Panc1 (cell line): ENCODE measurements at places on chromosomes 12 and 14. TPM values are rescaled to one million over a fixed set of nuclear protein-coding genes. Genes with fewer than 3 reads are reported as not detected.

Gene STAC3
- total RNA-seq = 0.87 TPM

Gene ADCK1
- total RNA-seq = 10.1 TPM

DNA sequence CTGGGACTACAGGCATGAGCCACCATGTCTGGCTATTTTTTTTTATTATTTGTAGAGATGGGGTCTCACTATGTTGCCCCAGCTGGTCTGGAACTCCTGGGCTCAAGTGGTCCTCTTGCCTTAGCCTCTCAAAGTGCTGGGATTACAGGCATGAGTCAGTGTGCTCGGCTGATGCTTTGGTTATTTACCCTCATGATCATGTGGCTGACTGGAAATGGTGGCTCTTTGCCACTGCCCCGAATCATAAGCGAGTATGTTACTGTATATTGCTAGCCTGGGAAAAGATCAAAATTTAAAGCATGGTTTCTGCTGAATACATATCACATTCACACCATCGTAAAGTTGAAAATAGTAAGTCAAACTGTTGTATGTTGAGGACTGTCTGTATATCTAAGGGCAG lies 101.1 kb downstream of the RGS6 start:
- H3K4me1 ChIP-seq = no peaks in the 10 kb centered on the region
- no peak overlapping the region for H3K4me3 ChIP-seq
- DNase-seq = no peak
- no peaks in the 10 kb centered on the region for H3K36me3 ChIP-seq

DNA sequence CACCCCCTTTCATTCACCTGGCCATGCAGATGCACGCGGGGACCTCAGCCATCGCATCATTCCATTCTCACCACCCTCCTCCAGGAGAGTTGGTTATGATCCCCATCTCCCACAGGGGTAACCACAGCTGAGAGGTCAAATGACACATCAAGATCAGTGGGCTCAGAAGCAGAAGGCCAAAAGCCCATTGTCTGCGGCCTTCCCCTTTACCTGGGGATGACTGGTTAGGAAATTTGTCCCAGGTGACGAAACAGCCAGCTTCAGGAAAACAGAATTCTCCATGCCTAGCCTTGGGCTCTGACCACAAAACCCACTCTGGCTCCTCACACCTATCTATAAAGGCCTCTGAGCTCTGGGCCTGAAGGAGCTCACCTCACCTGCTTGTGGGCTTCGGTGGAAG lies 36.1 kb downstream of the ZFP36L1 start:
- no peaks in the 10 kb centered on the region for H3K4me1 ChIP-seq
- H3K27me3 ChIP-seq = no peaks in the 10 kb centered on the region
- H3K36me3 ChIP-seq = no peaks in the 10 kb centered on the region
- no peak overlapping the region for H3K27ac ChIP-seq
- H3K4me3 ChIP-seq = no peak overlapping the region

DNA sequence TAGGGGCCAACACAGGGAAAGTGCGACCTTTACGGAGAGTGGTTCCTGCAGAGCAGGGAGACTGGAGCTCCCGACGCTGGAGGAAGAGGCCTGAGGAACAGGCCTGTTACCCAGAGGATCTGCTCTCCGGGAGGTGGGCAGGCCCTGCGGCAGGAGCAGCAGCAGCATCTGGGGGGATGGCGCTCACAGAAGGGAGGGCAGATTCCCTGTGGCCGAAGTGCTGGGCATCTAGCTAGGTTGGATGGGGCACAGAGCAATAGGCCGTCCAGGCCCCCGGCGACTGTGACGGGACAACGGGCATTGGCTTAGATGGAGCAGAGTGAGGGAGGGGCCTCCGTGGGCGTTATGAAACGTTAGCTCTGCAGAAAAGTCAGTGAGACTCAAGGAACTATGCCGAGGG lies 135.6 kb downstream of the PIWIL1 start:
- H3K27ac ChIP-seq = no peak overlapping the region
- H3K4me3 ChIP-seq = no peak overlapping the region
- no peak for DNase-seq

DNA sequence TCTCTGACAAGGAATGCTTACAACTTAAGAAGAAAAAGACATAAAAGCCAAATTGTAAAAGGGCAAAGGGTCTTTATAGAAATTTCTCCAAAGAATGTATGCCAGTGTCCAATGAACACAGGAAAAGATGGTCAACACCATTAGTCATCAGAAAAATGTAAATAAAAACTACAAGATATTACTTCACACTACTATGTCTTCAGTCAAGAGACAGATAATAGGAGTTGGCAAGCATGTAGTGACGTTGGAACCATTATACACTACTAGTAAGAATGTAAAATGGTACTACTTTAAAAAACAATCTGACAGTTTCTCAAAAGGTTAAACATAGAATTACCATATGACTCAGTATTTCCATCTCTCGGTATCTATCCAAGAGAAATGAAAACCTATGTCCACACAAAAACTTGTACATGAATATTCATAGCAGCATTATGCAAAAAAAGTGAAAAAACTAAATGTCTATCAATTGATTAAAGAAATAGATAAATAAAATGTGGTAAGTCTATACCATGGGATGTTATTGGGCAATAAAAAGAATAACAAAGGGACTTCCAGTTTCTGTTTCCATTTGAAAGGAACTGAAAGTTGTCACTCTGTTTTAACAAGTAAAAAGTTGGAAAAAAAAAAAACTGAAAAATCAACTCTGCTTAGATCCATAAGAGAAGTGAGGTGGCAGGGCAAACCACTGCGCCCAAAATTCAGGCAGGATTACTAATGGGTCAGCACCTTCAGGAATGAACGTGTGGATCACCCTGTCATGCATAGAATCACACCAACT lies 69.8 kb downstream of the ALG10B start:
- H3K27ac ChIP-seq = no peak overlapping the region
- no peak for DNase-seq

DNA sequence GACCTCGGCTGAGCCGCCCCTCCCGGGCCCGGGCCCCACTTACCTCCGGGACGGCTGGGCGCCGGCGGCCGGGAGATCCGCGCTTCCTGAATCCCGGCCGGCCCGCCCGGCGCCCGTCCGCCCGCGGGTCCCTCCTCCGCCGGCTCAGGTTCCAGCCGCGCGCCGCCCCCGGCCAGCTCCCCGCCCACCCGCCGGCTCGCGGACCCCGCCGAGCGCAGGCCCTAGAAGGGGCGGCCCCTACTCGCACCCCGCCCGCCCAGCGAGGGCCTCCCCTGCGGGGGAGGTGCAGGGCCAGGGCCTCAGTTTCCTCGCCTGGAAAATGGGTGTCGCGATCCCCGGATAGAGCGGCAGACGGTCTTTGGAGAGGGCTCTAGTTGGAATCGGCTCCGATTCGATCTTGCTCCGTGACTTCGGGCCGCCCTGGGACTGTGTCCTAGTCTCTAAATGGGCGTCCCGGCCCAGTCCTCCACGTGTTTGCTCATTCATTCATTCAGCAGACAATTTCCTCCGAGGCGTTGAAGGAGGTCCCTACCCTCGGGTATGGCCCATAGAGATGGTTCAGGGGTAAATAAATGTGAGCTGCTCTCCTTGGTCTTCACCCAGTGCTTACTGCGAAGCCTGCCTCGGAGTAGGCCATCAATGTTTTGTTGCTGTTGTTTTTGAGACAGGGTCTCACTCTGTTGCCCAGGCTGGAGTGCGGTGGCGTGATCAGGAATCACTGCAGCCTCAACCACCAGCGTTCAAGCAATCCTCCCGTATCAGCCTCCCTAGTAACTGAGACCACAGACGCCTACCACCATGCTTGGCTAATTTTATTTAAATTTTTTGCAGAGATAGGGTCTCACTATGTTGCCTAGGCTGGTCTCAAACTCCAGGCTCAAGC lies at the start of gene TRPV4:
TSS of gene TRPV4 (minus strand) at position 92 of the 883 bp plus-strand sequence. CDS start 18,602 bp downstream, outside the sequence.
- DNase-seq = no peak
- peak within 1 kb of the TSS; percentile 33 for H3K4me3 ChIP-seq
- no peaks in the 10 kb centered on the region for H3K4me1 ChIP-seq
- no peaks in the 10 kb centered on the region for H3K36me3 ChIP-seq
- no peak within 1 kb of the TSS for H3K27ac ChIP-seq
